GM23338 (cell line): ENCODE measurements at places on chromosomes 16 and 17. TPM values are rescaled to one million over a fixed set of nuclear protein-coding genes. Genes with fewer than 3 reads are reported as not detected.
A peak's percentile ranks its signal among the peaks of the same experiment; 100 is the strongest.

The SLC2A4 gene
- 10.2 and 13.6 TPM in 2 replicates for total RNA-seq

The TVP23C gene
- 23.2 and 31.7 TPM in 2 replicates for total RNA-seq

The MARVELD3 gene
- 25.1 and 32.7 TPM in 2 replicates for total RNA-seq

The MYH11 gene
- total RNA-seq: 1.0 and 5.9 TPM in 2 replicates

The SAMD14 gene
- total RNA-seq: 1.3 and 4.7 TPM in 2 replicates

The TMEM204 gene
- total RNA-seq: 0.14 TPM in 1 of 2 replicates, not detected in the other

The NUBP2 gene
- total RNA-seq: 143 and 175 TPM in 2 replicates

The DBF4B gene
- 13.0 and 16.4 TPM in 2 replicates for total RNA-seq

The KRT28 gene
- not detected in 2 replicates for total RNA-seq

The SCGB1C2 gene
- total RNA-seq: not detected in 2 replicates

The DNAI2 gene
- total RNA-seq: not detected in 2 replicates

- DNase-seq: peak; percentile 87
Observed at GRCh38 chr16:15542261-15542660, 100.7 kb downstream of the MARF1 start.

DNA sequence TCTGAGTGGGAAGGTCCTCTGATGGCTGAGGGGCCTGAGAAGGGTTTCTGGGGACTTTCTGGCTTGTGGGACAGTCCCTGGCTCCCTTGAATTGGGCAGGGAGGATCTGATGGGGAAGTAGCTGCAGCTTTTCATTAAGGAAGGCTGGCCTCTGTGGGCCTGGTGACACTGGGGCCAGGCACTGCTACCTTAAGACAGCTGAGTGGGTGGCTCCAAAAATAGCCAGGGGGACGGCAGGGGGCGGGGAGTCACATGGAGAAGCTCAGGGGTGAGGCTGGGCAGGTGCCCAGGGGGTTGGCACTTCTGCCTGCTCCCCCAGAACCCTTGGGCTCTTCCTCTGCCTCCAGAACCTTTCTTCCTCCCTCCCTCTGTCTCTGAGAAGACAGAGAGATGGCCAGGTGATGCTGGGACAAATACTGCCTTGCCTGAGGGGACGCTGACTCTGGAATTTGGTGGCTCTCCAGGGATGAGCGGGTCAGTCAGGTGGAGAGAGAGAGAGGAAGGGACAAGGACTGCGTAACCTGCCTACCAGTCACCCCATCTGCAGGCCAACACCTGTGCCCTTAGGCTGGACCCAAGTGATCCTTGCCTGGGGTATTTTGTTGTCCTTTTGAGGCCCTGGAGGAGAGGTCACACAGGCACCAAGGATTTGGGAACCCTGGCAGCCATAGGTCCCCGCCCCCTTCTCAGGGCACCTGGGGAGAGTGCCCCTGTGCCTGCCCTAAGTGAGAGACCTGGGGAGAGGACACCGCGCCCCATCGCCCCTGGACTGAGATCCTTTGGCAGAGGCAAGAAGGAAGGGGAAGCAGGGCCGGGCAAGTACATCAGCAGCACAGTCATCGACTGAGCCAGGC lies 1.7 kb upstream of the SGCA start:
- DNase-seq: no peak

DNA sequence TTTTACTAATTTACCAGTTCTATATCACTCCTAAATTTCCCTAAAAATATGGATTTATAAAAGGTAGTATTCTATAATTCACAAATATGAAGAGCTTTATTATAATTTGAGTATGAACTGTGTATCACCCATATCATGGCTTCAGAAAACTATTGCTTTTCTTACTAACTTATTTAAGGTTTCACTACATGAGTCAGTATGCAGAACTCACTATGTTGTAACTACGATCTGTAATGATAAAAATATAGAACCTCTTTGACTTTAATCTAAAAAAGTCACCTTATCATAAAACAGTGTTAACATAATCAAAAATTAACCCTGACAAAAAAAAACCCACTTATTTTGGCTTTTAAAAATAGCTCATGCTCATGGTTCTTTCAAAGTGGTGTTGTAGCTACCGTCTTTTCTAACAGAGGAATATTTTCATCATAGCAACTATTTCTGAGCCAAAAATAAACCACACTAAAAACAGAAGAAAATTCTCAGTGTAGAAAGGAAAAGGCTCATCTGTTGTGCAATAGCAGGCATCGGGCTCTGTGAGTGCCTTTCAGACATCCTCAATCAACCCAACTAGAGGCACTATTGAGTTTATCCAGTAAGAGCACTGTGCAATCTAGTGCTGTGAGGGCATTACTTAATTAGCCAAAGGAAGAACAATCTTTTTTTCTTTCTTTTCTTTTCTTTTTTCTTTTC lies 42.1 kb downstream of the ITGAM start:
- DNase-seq: peak; percentile 23

GRCh38 chr17:18084256-18084655 lies 3.5 kb upstream of the DRG2 start:
- DNase-seq: no peak

DNA sequence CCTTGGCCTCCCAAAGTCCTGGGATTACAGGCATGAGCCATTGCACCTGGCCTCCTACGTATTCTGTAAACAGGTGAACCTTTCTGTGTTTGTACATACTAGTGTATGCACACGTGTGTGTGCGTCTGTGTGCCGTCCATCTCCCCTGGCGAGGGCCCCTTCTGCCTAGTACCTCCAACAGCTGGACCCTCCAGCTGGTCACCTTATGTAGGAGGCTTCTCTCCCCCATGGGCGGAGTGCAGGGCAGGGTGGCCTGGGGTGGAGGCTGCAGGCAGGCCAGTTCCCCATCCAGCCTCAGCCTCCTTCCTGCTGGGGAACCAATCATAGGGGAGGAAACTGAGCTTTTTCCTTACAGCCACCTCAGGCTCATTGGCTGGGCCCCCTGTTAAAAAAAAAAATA lies 24.4 kb upstream of the DOC2B start:
- DNase-seq: no peak

DNA sequence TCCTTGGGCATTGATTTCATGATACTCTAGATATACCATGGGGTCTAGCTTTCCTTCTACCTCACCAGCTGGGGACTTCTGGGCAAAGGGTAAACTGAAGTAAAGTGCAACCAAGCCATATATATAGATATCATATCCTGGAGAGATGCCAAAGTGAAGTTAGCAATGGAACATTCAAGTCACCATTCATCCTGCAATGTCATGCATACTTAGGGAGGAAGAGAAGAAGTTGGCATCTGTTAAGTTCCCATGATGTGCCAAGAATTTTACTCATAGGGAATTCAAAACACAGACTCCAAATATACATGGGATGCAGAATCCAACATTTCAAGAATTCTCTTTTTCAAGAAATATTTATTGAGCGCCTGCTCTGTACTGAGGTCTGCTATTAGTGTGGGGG lies 399.8 kb downstream of the HS3ST4 start:
- no peak for DNase-seq

- DNase-seq: no peak
Observed at GRCh38 chr17:48551214-48551555, 6.3 kb upstream of the HOXB2 start.

DNA sequence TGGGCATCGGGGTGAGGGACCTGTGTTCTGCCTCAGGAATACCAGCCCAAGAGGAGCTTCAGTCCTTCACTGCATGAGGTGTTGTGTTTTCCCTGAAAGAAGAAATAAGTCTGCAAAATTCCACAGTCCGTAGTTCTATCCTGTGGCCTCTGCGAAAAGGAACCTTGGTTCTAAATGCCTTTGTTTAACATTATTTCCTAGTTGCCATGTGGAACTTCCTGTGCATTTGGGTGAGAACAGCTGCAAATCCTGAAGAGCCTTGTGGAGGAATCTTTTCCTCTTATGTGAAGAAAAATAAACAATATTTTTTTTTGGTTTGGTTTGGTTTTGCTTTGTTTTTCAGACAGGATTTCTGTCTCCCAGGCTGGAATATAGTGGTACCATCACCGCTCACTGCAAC lies 9.8 kb downstream of the PSKH1 start:
- no peak for DNase-seq
